ENCODE measurements at places on chromosomes 7 and 10. TPM values are rescaled to one million over a fixed set of nuclear protein-coding genes. Genes with fewer than 3 reads are reported as not detected.

Gene RPS24
- 3,548 TPM for polyA plus RNA-seq

Gene LAMTOR4
- polyA plus RNA-seq, result 209 TPM

Gene OR2A1
- polyA plus RNA-seq, result not detected

- H3K4me1 ChIP-seq, result peaks cover 26% of the 10 kb centered on the region
- peak; percentile 72 for DNase-seq
- H3K36me3 ChIP-seq, result no peaks in the 10 kb centered on the region
- no peaks in the 10 kb centered on the region for H3K27me3 ChIP-seq
- H3K4me3 ChIP-seq, result peak overlapping the region; percentile 5
- H3K27ac ChIP-seq, result peak overlapping the region; percentile 93
Measured at GRCh38 chr10:132398566-132398991, 1.6 kb downstream of the PWWP2B start.

- H3K36me3 ChIP-seq, result no peaks in the 10 kb centered on the region
- H3K27ac ChIP-seq, result no peak overlapping the region
- no peak overlapping the region for H3K4me3 ChIP-seq
- H3K4me1 ChIP-seq, result peaks cover 14% of the 10 kb centered on the region
- H3K27me3 ChIP-seq, result no peaks in the 10 kb centered on the region
Measured at GRCh38 chr10:95346715-95347401, 56.1 kb upstream of the PDLIM1 start.

DNA sequence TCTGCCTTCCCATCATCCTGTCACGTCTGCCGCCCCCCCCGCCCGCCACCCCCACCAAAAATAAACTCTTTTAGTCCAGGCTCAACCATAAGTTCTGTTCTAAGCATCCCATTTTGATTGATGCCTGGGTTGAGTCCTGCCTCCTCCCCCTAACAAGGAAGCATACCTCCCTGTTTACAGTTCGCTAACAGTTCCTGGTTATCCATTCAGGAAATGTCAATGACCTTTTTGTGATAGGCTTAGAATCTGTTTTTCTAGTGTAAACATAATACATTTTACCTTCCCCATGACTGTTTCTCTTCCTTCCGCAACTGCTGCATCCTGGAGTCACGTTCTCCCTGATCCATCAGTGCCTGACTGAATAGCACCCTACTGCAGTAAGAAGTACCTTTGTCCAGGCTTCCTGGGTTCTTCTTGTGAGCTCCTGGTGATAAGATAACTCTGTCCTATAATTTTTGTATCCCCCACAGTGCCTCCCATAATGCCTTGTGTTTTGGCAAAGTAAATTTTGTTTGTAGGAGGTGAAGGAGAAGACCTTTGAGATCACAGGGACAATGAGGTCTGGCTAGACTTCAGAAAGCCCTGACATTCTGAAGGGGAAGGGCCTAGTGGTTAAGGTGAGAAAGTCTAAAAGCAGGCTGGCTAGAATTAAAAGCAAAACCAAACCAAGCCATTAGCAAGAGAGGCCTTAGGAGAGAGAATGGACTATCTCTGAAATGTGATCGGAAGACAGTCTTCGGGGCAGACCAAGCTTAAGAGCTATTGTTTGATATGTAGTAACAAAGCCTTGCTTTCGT, 7.3 kb downstream of the AGFG2 start:
- no peak overlapping the region for H3K4me3 ChIP-seq
- no peaks in the 10 kb centered on the region for H3K27me3 ChIP-seq
- no peaks in the 10 kb centered on the region for H3K36me3 ChIP-seq
- H3K27ac ChIP-seq, result peak overlapping the region; percentile 80
- no peak for DNase-seq

GRCh38 chr10:83190614-83191013, 948.7 kb upstream of the GHITM start:
- H3K4me3 ChIP-seq, result no peak overlapping the region
- no peaks in the 10 kb centered on the region for H3K27me3 ChIP-seq
- H3K36me3 ChIP-seq, result no peaks in the 10 kb centered on the region
- no peaks in the 10 kb centered on the region for H3K4me1 ChIP-seq
- no peak for DNase-seq

DNA sequence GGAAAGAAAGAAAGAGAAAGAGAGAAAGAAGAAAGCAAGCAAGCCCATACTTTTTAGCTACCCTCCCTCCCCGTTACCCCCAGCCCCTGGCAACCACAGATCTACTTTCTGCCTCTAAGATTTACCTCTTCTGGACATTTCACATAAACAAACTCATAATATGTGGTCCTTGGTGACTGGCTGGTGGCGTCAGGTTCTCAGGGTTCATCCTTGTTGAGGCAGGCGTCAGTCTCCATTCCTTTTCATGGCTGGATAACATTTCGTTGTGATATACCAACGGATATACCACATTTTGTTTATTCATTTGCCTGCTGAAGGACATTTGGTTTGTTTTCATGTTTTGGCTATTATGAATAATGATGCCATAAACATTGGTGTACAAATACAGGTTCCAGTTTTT, 30.5 kb downstream of the CDH23 start:
- H3K27ac ChIP-seq, result no peak overlapping the region
- H3K36me3 ChIP-seq, result no peaks in the 10 kb centered on the region
- H3K27me3 ChIP-seq, result no peaks in the 10 kb centered on the region
- no peaks in the 10 kb centered on the region for H3K4me1 ChIP-seq

- no peaks in the 10 kb centered on the region for H3K27me3 ChIP-seq
- DNase-seq, result no peak
- no peaks in the 10 kb centered on the region for H3K36me3 ChIP-seq
Measured at GRCh38 chr10:6059506-6059905, 2.7 kb downstream of the IL2RA start.

DNA sequence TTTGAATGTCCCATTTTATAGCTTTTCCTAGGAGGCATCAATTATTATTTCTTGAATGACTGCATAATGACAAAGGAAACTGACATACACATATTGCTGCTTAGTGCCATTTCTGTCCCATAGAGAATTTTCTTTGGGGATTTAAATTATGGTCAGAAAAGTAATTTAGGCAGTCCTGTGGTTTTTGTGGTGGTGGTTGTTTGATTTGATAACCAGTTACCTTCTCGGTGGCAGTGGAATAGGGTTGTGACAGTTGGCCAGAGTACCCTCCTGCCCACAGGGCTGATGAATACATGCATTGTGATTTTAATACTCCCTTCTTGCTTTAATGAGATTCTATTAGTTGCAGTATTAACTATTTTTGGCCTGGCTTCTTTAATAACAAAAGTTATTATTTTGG, 6.6 kb upstream of the SGCE start:
- H3K27me3 ChIP-seq, result no peaks in the 10 kb centered on the region
- no peak overlapping the region for H3K4me3 ChIP-seq
- no peak overlapping the region for H3K27ac ChIP-seq
- H3K36me3 ChIP-seq, result no peaks in the 10 kb centered on the region
- no peak for DNase-seq

GRCh38 chr7:21318916-21319270, 109.0 kb upstream of the SP4 start:
- no peaks in the 10 kb centered on the region for H3K36me3 ChIP-seq
- H3K27me3 ChIP-seq, result no peaks in the 10 kb centered on the region
- no peak overlapping the region for H3K4me3 ChIP-seq
- no peak for DNase-seq

DNA sequence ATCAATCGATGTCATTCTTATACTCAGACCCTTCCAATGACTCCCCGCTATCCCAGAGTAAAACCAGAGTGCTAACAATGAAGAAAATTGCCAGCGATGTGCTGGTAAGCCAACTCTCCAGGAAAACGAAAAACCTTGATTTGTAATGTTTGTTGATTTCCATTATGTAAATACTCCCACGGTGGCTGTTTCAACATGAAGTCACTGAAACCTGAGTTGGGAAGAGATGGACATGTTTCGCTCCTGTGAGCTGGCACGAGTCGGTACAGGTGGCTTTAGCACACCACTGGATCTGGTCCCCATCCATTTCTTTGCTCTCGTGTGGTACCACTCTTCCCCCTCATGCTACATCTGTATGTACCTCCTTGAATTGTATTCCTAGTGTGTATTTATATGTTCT, 52.9 kb downstream of the AP3M1 start:
- no peaks in the 10 kb centered on the region for H3K27me3 ChIP-seq
- no peak for DNase-seq
- peaks cover 3% of the 10 kb centered on the region for H3K4me1 ChIP-seq
- no peaks in the 10 kb centered on the region for H3K36me3 ChIP-seq
- no peak overlapping the region for H3K27ac ChIP-seq
- no peak overlapping the region for H3K4me3 ChIP-seq

DNA sequence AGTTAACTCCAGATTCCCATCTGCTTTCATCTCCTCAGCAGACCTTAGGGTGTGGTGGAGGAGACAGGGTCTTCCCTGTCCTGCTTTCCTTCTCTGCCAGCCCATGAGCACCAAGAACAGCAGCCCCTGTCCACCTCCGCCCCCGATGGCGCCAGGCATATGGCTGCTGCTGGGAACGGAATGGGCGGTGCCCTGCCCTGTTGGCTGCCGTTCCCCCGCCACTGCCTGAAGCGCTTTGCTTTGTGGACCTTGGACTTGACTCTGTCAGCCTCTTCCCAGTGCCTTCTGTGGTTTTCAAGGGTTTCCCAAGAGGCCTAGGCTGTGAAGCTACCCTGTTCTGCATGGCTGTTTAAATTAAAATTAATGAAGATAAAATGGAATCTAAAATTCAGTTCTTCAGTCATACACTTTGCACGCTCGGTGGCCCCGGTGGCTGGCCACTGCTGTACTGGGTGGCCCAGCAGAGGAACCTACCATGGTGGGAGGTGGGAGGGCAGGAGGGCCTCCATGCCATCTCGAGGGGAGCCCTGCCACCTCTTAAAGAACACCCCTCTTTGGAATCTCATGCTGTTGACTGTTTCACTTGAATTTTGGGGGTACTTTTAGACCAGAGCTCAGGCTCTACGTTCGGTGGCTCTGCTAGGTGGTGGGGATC, 78.7 kb downstream of the NKX6-2 start:
- H3K4me3 ChIP-seq, result no peak overlapping the region
- H3K4me1 ChIP-seq, result no peaks in the 10 kb centered on the region
- no peaks in the 10 kb centered on the region for H3K36me3 ChIP-seq
- H3K27me3 ChIP-seq, result no peaks in the 10 kb centered on the region
- DNase-seq, result peak; percentile 22
- no peak overlapping the region for H3K27ac ChIP-seq

DNA sequence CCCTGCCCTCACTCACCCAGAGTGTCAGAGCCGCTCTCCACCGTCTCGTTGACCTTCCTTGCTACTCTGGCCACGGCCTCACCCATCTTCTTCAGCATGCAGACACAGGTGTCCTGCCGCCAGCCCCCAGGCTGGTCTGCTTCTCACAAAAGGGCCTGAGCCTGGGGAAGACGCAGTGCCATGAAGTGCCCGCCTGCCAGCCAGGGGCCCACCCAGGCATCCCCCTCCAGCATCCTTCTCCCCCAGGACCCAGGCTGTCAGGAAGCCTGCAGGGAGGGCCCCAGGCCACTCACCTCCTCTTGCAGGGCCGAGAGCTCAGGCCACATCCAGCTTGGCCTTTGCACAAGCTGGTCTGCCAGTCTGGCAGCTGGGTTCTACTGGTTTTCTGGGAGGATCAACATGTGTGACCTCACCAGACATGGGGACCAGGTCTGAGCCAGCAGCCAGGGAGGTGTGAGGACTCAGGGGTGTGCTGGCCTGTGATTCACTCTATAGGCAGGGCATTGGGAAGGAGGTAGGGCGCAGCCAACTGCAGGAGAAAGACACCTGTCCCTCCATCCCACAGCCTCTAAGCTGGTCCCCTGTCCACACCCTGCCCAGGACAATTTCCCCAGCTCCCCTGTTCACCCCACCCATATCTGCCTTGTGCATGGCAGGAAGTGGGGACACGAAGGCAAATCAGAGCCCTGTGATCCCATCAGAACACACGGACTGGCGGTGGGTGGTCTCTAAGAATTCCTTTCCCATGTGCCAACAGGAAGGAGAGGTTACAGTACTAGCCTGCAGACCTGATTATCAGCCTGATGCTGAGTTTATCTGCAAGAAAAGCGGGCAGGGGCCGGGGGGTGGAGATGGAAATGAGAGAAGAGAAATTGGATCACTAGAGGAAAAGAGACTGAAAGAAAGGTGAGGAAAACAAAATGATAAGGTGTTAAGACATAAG, 5.7 kb downstream of the LRRC20 start:
- DNase-seq, result no peak
- H3K4me3 ChIP-seq, result no peak overlapping the region
- H3K36me3 ChIP-seq, result no peaks in the 10 kb centered on the region
- H3K27me3 ChIP-seq, result no peaks in the 10 kb centered on the region
- no peak overlapping the region for H3K27ac ChIP-seq

DNA sequence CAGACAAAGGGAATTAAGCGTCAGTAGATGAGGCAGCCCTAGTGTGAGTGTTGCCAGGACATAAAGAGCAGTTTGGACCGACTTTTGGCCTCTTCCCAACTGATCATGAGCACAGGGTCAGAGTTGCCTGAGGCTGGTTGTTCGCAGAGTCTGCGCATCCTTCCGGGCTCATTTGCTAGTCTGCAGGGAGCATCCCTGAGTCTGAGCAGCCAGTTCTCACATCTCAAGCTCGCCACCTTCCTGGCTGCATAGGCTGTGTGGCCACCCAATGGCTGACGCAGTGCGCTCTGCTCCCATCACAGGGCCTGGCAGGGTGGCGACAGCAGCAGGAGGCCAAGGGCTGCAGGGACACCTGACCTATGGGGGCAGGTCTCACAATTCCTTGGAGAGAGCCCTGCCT, 5.0 kb downstream of the GAD2 start:
- no peak for DNase-seq
- H3K36me3 ChIP-seq, result no peaks in the 10 kb centered on the region
- H3K27ac ChIP-seq, result no peak overlapping the region
- H3K4me1 ChIP-seq, result no peaks in the 10 kb centered on the region
- H3K4me3 ChIP-seq, result no peak overlapping the region
- H3K27me3 ChIP-seq, result peaks cover 21% of the 10 kb centered on the region

- H3K27me3 ChIP-seq, result no peaks in the 10 kb centered on the region
- H3K4me3 ChIP-seq, result no peak overlapping the region
- no peak for DNase-seq
- no peaks in the 10 kb centered on the region for H3K36me3 ChIP-seq
- no peak overlapping the region for H3K27ac ChIP-seq
Measured at GRCh38 chr7:38367301-38367890, 94.0 kb upstream of the TARP start.

- DNase-seq, result no peak
- no peaks in the 10 kb centered on the region for H3K36me3 ChIP-seq
- H3K4me1 ChIP-seq, result no peaks in the 10 kb centered on the region
- no peaks in the 10 kb centered on the region for H3K27me3 ChIP-seq
- no peak overlapping the region for H3K27ac ChIP-seq
Measured at GRCh38 chr10:44520651-44521050, 135.8 kb upstream of the CXCL12 start.

DNA sequence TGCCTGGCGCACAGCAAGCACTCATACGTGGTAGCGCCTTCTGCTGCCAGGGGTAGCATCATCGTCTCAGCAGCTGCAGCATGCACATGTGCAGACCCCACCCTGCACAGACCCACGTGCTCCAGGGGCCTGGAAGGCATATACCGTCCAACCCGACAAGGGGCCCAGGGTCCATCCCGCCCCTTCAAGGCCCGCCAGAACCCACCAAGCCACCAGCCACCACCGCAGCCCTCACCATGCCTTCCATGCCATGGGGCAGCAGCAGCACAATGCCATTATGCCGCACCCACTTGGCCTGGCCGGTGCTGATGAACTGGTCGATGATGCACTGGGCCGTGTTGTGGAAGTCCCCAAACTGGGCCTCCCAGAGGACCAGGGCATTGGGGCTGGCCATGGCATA, 22.7 kb downstream of the OGDHL start:
- H3K36me3 ChIP-seq, result no peaks in the 10 kb centered on the region
- H3K4me3 ChIP-seq, result no peak overlapping the region
- no peaks in the 10 kb centered on the region for H3K4me1 ChIP-seq
- no peak overlapping the region for H3K27ac ChIP-seq
- H3K27me3 ChIP-seq, result no peaks in the 10 kb centered on the region
- DNase-seq, result no peak

- no peak overlapping the region for H3K27ac ChIP-seq
- no peak overlapping the region for H3K4me3 ChIP-seq
- no peaks in the 10 kb centered on the region for H3K27me3 ChIP-seq
Measured at GRCh38 chr10:16442914-16443313, 6.1 kb downstream of the PTER start.

All from pancreas (tissue), 10 donors.